Stomach (tissue), 19 donors: ENCODE measurements at places on chromosomes 12 and 14. TPM values are rescaled to one million over a fixed set of nuclear protein-coding genes. Genes with fewer than 3 reads are reported as not detected.

Gene NUP107
- 99.1 TPM for total RNA-seq

Gene RASSF8
- 4.6 TPM for total RNA-seq

Gene DPPA3
- total RNA-seq, result not detected

Gene TAS2R7
- total RNA-seq, result not detected

Gene FGF6
- total RNA-seq, result not detected

Gene FOXM1
- not detected for total RNA-seq

Gene MLXIP
- 140 TPM for total RNA-seq

Gene SYCP3
- not detected for total RNA-seq

Gene MYO1H
- total RNA-seq, result not detected

Gene C14orf132
- total RNA-seq, result 22.8 TPM

Gene PSMB5
- 139 TPM for total RNA-seq

Gene PLEKHD1
- not detected for total RNA-seq
